ENCODE measurements at places on chromosomes 4 and X.

DNA sequence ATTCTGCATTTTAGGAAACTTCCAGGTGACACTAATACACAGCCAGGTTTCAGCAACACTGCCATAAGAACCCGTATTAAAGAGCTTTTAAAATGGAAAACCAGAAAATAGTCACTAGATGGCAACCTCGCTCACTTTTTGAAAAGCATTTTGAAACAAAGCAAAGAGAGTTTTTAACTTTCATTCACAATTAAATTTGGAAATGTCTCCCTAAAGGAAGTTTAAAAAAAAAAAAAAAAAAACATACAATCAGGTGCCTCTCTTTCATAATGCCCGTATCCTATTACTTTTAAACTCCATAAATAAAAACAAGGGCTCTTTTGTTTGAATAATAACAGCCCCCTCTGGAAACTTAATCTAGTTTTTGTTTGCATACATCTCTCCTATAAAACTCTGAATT is 20.3 kb downstream of the MEPE start:
- no peak for DNase-seq

DNA sequence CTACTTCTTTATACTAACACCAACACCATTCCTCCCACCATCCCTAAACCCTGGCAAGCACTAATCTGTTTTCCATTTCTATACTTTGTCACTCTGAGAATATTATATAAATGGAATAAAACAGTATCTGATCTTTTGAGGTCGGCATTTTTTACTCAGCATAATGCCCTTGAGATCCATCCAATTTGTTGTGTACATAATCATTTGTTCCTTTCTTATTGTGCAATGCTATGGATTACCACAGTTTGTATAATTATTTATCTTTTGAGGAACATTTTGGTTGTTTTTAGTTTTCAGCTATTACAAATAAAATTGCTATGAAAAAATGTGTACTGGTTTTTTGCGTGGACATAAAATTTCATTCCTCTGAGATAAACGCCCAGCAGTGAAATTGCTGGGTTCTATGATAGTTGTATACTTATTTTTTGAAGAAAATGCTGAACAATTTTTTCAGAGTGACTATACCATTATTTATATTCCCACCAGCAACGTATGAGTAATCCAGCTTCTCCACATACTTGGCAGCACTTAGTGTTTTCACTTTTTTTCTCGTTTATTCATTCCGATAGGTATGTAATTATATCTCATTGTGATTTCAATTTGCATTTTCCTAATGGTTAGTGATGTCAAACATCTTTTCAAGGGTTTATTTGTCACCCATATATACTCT is 154.3 kb upstream of the DCAF8L1 start:
- no peak for DNase-seq

DNA sequence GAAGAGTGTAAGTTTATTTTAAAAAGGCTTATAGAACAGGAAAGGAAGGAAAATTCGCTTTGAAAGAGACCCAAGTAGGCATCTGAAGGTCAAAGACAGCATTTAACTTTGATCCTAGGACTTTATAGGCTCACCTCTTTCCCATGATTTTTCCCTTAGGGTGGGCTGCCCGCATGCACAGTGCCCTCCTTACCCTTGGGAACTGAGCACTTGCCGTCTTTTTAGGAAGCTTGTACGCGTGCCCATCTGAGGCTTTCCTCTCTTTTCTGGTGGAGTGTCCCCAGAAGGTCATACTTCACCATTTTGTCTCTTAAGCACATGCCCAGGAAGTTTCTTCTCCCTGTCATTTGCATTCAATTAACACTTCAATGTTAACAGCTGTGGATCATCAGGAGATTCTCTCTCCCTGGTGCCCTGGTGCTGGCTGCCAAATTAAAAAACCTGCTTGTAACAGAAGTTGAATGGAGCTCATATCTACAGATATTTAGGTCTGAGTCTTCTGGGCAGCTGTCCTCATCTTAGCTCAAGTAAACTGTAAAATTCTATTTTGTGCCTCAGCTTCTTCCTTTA is 38.4 kb upstream of the IL9R start:
- no peak for DNase-seq

DNA sequence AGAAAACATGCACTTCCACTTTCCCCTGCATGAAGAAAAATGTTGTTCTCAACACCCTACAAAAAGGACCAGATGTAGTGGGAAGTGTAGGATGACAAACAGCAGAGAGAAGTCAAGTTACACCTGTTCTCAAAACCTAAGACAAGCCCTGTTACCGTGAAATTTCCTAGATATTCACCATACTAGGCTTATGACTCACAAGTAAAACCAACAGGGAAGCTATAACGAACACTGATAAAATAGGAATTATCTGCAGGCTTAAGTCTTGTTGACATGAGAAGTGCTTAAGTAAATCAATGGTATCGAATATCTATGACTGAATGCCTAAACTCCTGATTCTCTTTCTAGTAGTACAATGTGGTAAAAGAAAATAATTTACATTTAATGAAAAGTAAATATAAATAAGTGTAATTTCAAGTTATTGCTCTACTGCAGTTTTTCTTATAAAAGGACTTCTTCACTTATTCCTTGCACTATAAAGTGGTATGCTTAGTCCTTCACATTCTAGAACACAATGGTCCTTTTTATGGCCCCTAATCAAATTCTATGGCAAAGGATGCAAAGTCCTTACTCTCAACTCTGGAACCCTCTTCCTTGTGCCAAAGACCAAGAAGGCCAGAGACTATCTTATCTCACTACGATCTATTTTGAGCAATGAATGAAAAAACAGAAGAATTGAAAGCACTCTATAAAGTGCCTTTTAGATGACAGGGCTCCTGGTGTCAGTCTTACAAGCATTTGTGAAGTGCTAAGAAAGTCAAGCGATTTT is 19.6 kb downstream of the AP1S2 start:
- DNase-seq = no peak

GRCh38 chr4:1987721-1988326 is 20.9 kb downstream of the NELFA start:
- DNase-seq = no peak

DNA sequence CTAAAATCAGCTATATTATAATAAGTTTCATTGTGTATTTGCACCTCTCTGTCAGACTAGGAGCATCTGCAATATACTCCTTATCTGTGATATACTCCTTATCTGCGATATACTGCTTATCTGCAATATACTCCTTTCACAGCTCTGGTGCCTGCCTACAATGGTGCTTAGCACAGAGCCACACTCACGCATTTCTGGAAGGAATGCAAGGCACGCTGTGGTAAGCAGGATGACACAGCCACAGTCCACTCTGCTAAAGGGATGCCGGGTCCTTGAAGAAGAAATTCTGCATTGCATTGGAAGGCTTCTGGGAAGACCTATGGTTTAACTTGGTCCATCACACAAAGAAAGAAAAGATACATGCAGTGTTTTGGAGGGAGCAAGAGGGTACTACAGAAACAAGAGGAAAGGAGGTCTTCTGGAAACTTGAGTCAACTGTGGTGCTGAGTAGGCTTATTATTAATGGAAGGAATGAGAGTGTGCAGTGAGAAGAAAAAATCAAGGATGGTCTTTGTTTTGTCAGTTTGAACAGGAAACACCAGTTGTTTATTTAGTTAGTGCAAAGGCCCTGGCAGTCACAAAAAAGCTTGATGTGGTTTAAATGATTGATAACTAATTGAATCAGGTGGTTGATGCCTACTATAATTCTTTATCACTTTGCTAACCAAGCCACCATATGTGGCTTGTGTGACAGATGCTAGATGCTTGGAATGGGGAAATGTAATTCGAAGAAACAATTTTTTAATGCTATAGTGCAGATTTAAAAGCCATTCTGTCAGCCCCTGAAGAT is 342.3 kb downstream of the GRXCR1 start:
- DNase-seq = no peak

DNA sequence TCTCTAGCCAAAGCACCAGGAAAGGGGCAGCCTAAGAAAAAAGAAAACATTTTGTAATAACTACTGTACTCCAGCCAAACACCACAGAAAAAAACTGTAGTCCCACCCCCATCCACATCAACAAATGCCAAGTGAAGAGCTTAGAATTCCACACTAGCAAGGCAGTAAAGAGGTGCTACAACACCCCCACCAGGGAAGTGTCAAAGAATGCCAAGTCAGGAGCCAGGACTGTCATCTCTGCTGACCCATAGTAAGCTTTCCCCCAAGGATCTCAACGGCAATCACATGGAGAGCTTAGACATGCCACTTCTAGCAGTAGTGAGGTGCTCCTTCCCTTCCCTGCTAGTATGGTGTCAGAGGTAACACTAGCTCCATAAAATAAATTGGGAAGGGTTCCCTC is 34.4 kb upstream of the CCDC160 start:
- DNase-seq = no peak

Measured in stimulated activated CD8-positive, alpha-beta memory T cell treated with anti-CD3 and anti-CD28 coated beads, Interleukin-12 subunit alpha, Interleukin-12 subunit beta, amount 100 ng/mL, for 1 hour (primary cell).